NCI-H1048 (cell line): ENCODE measurements at places on chromosomes 5 and 9.

GRCh38 chr5:173295796-173296195, 32.4 kb downstream of the STC2 start:
- DNase-seq = no peak

DNA sequence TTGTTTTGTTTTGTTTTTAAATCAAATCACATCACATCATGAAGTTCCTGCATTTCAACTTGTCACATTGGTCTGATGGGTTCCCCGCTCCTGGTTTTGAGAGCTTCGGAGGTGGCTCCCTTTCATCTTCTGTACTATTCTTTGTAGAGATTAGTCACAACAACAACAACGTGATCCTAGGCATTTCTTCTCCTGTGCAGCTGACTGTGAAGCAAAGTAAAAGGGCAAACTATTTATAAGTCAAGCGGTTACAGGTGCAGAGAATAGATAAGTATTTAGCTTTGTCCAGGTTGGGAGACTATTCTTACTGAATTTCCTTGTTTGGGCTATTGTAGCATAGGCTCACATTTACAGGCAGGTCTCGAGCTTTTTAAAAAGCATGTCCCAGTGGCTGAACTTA, 197.7 kb upstream of the CDKN2B start:
- DNase-seq = no peak

DNA sequence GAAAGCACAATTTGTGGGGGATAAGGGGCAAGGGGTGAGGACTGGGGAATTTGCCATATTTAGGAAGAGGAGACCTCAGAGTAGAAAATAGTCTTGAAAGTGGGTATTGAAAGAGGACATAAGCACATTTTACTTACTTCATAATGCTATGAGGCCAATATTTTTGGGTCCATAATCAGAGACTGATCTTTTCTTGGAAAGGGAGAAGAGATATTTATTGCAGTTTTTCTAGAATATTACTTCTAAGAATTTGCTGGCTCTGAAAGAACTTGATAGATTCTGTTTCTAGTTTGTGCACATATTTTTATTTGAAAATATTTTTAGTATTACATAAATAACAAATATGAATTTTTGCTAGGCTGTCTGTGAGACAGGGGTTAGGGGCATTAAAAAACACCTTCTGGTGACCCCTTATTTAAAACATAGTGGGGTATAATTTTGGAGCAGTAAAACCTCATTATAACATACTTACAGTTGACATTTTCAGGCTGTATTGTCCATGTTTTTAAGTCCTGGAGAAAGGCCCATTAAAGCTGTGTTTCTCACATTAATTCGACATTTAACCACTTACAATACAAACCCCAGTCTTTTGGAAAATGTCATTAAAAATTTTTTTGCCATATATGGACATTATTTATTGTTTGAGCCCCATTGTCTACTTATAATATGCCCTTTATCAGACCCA, 118.9 kb upstream of the NFIB start:
- no peak for DNase-seq

DNA sequence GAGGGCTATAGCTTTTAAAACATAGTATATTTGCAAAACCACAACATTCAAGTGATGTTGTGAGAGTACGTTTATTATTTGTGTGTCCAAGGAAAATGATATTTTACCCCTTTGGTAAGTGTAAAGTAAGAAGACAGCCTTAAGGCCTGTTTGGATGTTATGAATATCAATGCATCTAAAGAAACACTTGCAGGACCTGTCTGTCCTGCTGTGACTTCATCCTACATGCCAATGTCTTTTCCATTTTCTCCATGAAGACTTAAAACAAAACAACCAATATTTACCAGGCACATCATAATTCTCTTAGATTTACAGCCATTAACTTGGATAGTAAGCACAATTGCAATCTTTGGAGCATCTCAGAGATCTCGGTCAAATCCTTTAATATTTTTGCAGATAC, 29.0 kb downstream of the PRLR start:
- no peak for DNase-seq

- no peak for DNase-seq
Measured at GRCh38 chr9:86449246-86449645, 95.0 kb upstream of the TUT7 start.

- no peak for DNase-seq
Measured at GRCh38 chr5:67051164-67051563, 145.4 kb downstream of the CD180 start.

GRCh38 chr5:91487420-91487819, 104.3 kb upstream of the ARRDC3 start:
- no peak for DNase-seq
